ENCODE measurements at places on chromosomes 16 and 17. TPM values are rescaled to one million over a fixed set of nuclear protein-coding genes. Genes with fewer than 3 reads are reported as not detected.
A peak's percentile ranks its signal among the peaks of the same experiment; 100 is the strongest.

The FSCN2 gene
- total RNA-seq = 0.93 TPM

GRCh38 chr17:82065193-82065637 lies 389 bp downstream of the DUS1L start:
- no peaks in the 10 kb centered on the region for H3K4me1 ChIP-seq
- H3K27me3 ChIP-seq = no peaks in the 10 kb centered on the region
- peaks cover 2% of the 10 kb centered on the region for H3K36me3 ChIP-seq
- H3K27ac ChIP-seq = no peak overlapping the region
- peak; percentile 59 for ATAC-seq

- H3K4me3 ChIP-seq = peak overlapping the region; percentile 75
- no peak for ATAC-seq
- peaks cover 13% of the 10 kb centered on the region for H3K36me3 ChIP-seq
- peaks cover 20% of the 10 kb centered on the region for H3K4me1 ChIP-seq
Observed at GRCh38 chr16:11093572-11094074, 149.3 kb downstream of the CLEC16A start.

The KRTAP4-1 gene
- total RNA-seq = not detected

DNA sequence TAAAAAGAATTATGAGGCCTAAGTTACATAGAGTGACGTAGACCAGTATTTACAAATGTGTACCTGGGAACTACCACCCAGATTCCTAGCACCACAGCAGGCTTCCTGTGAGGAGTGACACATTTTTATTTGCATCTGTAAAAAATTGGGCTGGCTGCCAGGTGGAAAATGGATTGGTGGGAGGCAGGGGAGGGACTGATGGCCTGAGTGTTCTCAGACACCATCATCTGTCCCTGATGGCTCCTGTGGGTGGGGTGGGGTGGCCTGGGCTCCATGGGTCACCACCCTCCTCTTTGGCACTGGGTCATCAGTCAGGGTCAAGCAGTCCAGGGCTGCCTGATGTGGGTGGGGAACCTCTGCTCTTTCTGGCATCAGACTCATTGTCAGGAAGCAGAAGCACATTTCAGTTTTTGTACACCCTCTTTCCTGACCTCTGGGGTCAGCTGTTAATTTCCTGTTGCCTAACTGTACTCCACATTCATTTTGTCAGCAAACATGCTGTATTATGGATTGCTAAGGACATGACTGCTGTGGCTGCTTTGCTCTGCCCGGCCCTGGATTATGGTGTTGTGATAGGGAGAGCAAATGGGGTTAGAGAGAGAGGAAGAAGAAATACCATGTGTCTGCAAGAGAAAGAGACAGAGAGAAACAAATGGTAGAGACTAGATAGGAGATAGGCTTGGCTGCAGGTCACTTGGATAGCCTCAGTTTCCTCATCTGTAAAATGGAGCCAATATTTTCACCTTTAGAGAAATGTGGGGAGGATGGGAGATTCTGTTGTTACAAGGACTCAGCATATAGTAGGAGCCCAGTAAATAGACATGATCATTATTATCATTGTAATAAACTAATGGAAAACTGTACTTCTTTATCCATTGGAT lies 11.6 kb upstream of the MFAP4 start:
- no peak overlapping the region for H3K27ac ChIP-seq
- no peaks in the 10 kb centered on the region for H3K36me3 ChIP-seq
- no peak overlapping the region for H3K4me3 ChIP-seq
- ATAC-seq = no peak
- no peaks in the 10 kb centered on the region for H3K4me1 ChIP-seq

The MT4 gene
- not detected for total RNA-seq

GRCh38 chr17:49580055-49580721 lies 4.5 kb downstream of the NXPH3 start:
- no peak overlapping the region for H3K27ac ChIP-seq
- H3K27me3 ChIP-seq = peaks cover 15% of the 10 kb centered on the region
- no peaks in the 10 kb centered on the region for H3K36me3 ChIP-seq

GRCh38 chr16:70804153-70804733 lies 3.3 kb upstream of the VAC14 start:
- H3K4me3 ChIP-seq = peak overlapping the region; percentile 53
- peaks cover 8% of the 10 kb centered on the region for H3K4me1 ChIP-seq
- peaks cover 3% of the 10 kb centered on the region for H3K27me3 ChIP-seq
- ATAC-seq = peak; percentile 20

The TBCD gene
- total RNA-seq = 139 TPM

DNA sequence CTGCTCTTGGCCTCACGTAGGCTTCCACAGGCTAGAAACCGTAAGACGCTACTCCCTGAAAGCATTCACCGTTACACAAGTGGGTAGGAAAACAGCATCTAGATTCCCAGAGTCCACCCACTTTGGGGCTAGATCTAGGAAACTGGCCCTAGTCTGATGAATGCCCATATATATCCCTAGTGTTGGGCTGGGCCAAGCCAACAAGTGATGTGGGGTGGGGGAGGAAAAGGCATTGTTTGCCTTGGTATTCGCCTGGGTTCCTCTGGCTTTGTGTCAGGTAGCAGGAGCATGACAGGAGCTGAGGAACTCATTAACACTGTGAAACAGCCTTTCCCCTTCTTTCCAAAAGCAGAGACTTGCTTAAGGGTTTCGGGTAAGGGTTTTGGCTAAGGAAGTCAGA lies 112.4 kb downstream of the SMG6 start:
- peaks cover 71% of the 10 kb centered on the region for H3K36me3 ChIP-seq
- ATAC-seq = no peak

The EXOC3L1 gene
- 1.5 TPM for total RNA-seq

The CARD14 gene
- total RNA-seq = not detected

GRCh38 chr16:24748242-24748641 lies 18.8 kb downstream of the TNRC6A start:
- peaks cover 53% of the 10 kb centered on the region for H3K36me3 ChIP-seq
- peak; percentile 90 for ATAC-seq
- H3K27ac ChIP-seq = peak overlapping the region; percentile 44
- H3K27me3 ChIP-seq = no peaks in the 10 kb centered on the region

GRCh38 chr17:8835106-8835505 lies 32.4 kb downstream of the PIK3R6 start:
- no peaks in the 10 kb centered on the region for H3K36me3 ChIP-seq
- H3K4me3 ChIP-seq = no peak overlapping the region
- H3K4me1 ChIP-seq = no peaks in the 10 kb centered on the region
- no peak for ATAC-seq
- peaks cover 5% of the 10 kb centered on the region for H3K27me3 ChIP-seq

DNA sequence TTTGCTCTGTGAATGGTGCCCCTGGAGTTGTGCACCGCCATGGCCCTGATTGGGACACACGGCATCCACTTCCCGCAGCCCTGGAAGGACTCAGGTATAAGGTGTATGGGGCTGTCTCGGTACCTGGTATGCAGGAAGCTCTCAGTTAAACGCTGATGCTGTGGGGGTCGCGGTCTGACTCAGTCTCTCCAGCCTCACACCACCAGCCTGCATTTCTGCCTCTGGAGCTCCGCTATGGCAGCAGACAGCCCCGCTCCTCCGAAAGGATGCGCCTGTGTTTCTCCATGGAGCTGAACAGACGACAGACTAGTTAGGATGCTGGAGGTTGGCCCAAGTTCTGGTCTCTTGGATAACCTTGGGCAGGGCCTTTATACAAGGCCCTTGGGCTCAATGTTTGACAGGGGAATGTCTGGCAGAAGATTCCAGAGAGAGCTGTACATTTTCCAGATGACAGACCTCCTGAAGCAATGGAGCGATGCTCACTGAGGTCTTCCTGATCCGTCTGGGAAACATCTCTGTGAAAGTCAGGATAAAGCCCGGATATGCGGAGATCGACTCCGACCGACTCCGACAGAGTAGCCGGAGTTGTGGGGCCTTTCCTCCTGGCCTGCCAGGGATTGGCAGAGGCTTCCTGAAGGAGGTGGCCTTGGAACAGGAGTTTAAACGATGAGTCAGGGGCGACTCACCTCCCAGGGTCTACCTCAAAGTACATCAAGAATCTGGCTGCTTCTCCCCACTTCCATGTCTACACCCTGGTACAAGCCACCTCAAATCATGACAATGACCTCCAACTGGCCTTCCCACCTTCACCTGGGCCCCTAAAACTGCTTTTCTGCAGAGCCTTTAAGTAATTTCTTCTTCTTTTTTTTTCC lies 21.9 kb upstream of the BCAR1 start:
- no peak for ATAC-seq
- no peaks in the 10 kb centered on the region for H3K36me3 ChIP-seq
- H3K4me1 ChIP-seq = peaks cover 6% of the 10 kb centered on the region
- no peak overlapping the region for H3K4me3 ChIP-seq

The KRTAP4-12 gene
- total RNA-seq = not detected

DNA sequence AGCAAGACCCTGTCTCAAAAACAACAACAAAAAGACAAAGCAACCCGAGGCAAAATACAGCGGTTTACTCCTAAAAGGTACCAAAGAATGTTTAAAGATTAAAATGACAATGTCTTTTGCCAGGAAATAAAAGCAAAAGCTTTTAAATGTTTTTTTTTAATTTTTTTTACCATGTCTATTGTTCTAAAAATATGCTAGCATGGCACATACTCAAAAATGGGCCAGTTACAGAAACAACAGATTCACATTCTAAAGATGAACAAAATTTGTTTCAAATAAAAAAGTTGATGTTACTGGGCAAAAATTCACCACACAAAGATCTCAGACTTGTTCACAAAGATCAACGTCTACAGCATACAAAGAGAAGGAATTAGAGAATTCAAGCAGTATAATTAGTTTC lies 41.1 kb downstream of the CACNG1 start:
- no peak for ATAC-seq
- H3K36me3 ChIP-seq = peaks cover 78% of the 10 kb centered on the region
- H3K27ac ChIP-seq = no peak overlapping the region
- H3K27me3 ChIP-seq = no peaks in the 10 kb centered on the region
- H3K4me3 ChIP-seq = no peak overlapping the region
- peaks cover 24% of the 10 kb centered on the region for H3K4me1 ChIP-seq

The OR3A3 gene
- total RNA-seq = not detected

GRCh38 chr16:75789237-75789636 lies 62.9 kb upstream of the CPHXL start:
- peaks cover 22% of the 10 kb centered on the region for H3K27me3 ChIP-seq
- H3K4me3 ChIP-seq = no peak overlapping the region
- H3K36me3 ChIP-seq = no peaks in the 10 kb centered on the region
- H3K27ac ChIP-seq = no peak overlapping the region
- no peaks in the 10 kb centered on the region for H3K4me1 ChIP-seq

The PIMREG gene
- 7.4 TPM for total RNA-seq

The C1QTNF8 gene
- not detected for total RNA-seq

DNA sequence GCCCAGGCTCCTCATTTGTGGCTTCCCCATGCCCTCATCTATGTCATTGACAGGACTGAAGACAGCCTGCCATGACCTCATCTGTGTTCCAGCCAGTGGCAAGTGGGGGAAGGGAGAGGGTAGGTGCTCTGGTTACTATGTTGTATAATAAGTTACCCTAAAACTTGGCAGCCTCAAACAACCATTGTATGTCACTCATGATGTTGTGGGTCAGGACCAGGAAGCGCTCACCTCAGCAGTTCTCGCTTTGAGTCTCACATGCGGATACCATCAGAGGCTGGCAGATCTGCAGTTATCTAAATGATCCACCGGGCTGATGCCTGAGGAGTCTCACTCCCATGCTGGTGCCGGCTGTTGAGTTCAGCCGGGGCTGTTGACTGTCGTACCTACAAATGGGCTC lies 89.0 kb upstream of the TMEM97 start:
- H3K4me3 ChIP-seq = no peak overlapping the region
- H3K36me3 ChIP-seq = no peaks in the 10 kb centered on the region
- H3K4me1 ChIP-seq = peaks cover 14% of the 10 kb centered on the region
- ATAC-seq = peak; percentile 89
